Activated T-helper 1 cell treated with Interleukin-2 at 50 U/mL for 16 hours (primary cell): ENCODE measurements at places on chromosomes 2 and 18.

GRCh38 chr2:215531284-215531683, 95.4 kb upstream of the FN1 start:
- no peak for DNase-seq

DNA sequence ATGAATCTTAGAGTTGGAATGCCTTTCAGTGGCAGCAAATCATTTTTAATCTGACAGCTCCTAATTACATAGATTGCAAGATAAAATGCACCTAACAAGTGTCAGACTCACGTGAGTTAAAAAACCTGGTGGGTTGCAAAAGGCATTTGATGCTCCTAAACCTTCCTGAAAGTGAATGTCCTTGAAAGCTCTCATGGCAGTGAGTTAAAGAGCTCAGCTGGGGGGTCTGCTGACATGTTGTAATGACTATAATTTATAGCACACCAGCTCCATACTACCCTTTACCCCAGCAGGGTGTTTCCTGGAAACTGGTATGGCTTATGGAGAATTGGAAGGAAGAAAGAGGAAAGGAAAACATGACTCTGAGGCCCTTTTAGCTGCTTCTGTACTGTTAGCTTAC, 91.9 kb upstream of the CAVIN2 start:
- DNase-seq: no peak

GRCh38 chr2:41622301-41622700, 425.5 kb upstream of the PKDCC start:
- no peak for DNase-seq

- DNase-seq: no peak
Measured at GRCh38 chr2:70789304-70790135, 923 bp downstream of the FIGLA start.

GRCh38 chr2:197673606-197674005, 1.8 kb downstream of the RFTN2 start:
- no peak for DNase-seq

GRCh38 chr2:173164396-173164795, 88.8 kb downstream of the MAP3K20 start:
- no peak for DNase-seq

DNA sequence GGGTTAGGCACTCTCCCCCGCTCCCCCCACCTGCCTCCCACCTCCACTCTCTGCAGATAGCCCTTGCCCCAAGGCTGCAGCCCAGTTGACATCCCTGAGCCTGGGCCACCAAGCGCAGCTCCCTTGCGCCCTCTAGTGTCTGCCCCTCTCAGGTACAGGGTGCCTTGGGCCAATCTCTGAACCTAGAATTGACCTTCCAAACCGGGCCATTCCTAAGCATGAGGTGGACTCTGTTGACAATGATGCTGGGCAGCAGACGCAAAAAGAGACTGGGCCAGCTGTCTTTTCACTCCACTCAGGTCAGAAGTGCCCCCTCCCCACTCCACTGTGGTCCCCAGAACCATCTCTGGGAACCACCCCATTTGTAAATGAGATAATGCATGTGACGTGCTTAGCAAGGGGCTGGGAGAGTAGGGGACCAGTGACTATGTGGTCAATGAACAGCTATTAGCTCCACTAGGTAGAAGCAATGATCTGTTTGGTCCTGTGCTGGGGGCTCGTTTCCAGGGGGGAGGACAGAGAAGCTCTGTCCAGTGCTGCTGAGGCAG, 43.3 kb upstream of the PLB1 start:
- peak; percentile 60 for DNase-seq

- DNase-seq: no peak
Measured at GRCh38 chr2:114157057-114157385, 267.1 kb downstream of the ACTR3 start.

GRCh38 chr2:182866095-182866460, 359 bp downstream of the FRZB start:
- DNase-seq: no peak

DNA sequence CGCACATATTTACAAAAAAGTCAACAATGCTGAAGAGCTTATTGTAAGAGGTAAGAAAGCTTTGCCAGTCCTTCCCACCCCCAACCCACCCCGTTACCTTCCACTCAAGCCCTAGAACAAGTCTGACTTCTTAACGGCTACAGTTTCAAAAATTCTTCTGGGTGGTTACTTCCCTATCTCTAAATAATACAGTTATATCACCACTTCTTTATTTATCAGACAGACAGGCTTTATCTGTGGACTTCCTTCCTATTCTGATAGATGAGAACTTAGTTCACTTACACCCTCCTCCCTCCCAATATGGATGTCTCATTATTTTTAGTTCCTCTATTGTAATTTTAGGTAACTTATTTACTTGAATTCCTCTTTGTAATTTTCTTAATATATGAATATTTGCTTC, 26.7 kb upstream of the ACTR3 start:
- no peak for DNase-seq

- DNase-seq: no peak
Measured at GRCh38 chr2:28471214-28471613, 24.6 kb upstream of the PLB1 start.

DNA sequence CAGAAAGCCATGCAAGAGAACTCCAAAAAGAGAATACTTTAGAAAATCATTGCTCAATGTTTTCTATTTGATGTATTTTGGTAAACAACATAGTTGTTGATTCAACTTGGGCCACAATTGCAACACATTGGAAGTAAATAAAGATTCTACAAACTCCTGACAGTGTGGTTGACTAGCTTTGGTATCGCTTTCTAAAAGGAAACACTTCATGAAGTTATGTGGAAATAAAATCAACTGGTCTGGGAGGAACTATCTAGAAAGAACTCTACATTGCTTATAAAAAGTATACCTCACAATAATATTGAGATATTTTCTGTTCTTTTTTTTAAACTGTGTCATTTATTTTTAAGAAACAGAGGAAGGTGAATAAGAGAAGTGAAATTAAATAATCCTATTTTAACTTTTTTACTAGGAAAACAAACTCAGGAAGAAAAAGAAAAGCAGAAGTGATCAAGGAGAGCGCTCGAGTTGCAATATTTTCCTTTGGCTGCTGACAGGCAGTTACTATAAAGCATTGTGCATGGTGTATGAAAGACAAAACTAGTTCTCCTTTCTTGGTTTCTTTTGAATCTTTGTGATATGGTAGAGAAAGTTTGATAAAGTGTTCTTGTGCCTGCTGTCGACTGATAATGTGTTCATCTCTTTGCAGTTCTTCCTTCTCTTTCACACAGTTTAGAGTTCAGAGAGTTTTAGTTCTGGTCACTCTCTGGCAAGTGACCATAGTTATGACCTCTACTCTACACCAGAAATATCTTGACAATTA, 3.0 kb downstream of the DHRS9 start:
- no peak for DNase-seq

DNA sequence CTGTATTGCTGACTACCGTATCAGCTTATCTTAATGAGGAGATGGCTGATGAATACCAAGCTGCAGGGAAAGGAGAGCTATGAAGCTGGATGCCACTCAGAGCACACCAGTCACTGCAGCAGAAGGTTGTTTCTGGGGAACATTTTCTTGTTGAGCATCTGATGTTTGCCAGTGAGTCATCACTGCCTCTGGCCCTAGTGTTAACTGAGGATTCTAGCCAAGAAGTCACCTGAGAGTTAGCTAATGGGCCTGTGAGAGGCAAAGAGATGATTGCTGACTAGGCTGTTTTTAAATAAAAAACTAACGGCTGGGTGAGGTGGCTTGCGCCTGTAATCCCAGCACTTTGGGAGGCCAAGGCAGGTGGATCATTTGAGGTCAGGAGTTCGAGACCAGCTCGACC, 37.9 kb downstream of the CCDC150 start:
- no peak for DNase-seq

- no peak for DNase-seq
Measured at GRCh38 chr18:75454022-75454795, 26.7 kb upstream of the SMIM21 start.

DNA sequence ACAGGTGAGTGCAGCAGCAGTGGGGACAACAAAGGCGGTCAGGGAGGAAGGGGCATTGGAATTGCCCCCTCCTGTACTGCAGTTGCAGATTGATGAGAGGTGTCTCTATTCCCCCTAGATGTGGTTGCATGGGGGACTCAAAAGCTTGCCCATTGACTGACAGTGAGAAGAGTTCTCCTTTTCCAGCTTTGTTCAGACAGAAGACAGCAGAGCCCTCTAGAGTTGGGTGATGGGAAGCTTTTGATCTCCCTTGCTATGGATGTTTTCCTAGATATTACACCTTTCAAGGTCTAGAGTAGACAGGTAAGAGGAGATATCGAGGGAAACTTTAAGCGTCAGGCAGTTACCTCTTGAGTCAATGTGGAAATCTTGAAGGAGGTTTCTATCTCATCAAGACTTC, 2.9 kb downstream of the PROKR1 start:
- DNase-seq: no peak

DNA sequence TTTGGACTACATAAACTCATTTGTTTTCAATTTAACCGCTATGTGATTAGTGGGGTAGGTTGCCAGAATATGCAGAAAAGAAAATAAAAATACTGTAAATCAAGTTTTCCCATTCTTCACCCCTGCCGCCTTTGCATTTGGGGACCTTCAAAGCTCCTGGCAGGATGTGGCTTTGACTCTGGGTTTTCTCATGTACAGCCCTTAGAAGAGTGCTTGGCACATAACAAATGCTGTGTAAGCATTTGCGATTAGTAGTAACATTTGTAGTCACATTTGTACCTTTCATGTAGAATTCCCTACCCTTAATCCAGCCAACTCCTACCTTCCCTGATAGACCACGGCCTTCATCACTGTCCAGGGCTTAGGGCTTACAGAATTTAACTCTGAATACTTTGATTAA, 262.6 kb downstream of the MREG start:
- no peak for DNase-seq

DNA sequence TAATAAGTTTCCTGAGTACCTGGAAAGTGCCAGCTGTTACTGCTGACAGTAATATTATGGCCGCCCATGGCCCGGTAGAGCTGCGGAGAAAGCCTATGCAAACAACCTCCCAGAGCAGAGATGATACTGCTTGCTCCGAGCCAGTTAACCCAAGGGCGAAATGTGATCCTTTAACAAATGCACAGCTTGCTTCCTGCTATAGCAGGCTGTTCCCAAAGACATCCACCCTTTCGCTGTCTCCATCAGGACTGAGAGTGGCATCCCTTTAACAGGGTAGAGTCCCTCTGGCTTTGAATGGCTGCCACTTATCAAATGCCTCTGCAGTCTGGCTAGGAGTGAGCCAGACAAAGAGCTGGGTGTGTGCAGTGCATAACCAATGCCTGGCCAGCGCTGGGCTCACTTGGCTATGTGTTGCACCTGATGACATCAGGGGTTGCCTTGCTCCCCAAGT, 69.7 kb upstream of the DAPL1 start:
- no peak for DNase-seq

DNA sequence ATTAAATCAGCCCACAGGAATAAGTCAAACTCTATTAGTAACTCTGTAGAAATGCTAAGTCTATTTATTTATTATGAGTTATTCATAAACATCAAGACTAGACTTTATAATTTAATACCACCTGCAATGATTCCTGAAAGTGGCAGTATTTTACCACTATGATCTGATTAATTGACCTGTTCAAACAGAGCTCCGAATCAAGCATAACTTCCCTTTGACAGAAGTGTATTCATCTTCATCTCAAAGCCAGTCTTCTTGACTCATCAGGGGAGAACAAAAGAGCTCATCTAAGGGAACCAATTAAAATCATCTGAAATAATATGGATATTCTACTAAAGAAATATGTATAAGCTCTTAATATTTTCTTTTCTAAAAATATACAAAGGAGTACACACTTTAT, 122.3 kb downstream of the MBD2 start:
- DNase-seq: no peak

GRCh38 chr2:77016443-77017354, 505.5 kb downstream of the LRRTM4 start:
- no peak for DNase-seq

DNA sequence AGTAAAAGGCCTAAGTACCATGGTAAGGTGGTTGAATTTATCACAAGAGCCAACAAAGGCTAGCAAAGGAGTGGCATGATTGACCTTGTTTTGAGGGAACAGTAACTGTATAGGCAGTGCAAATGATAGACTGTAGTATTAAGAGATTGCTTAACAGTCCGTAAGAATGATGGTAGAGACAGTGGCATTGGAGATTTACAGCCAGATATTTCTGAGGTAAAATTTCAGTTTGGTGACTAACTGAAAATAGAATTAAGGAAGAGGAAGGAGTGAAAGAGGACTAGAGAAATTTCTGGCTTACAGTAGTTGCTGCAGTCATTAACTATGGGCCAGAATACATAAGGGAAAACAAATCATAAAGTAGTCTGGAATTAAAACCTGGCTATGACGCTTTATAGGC, 4.4 kb upstream of the BAZ2B start:
- DNase-seq: no peak

- DNase-seq: no peak
Measured at GRCh38 chr2:183678908-183679307, 554.7 kb downstream of the NUP35 start.
